GM04504 (cell line): ENCODE measurements at places on chromosomes 6 and 20.

GRCh38 chr6:45712786-45713185, 302.9 kb downstream of the CLIC5 start:
- DNase-seq, result no peak

DNA sequence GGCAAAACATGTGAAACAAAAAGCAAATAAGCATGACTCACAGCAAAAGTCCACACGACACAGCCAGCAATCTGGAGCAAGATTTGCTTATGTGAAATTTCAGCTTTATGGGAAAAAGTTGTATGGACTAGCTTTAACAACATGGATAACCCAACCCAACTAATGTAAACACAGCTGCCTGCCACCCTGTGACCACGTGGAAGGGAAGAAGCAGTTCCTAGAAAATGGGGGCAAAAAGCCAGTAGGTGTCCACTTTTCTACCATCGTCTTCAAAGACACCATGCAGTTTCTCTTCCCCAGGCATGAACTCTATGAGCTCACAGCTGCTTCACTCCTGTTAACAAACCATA, 425.4 kb upstream of the RNF217 start:
- DNase-seq, result no peak

DNA sequence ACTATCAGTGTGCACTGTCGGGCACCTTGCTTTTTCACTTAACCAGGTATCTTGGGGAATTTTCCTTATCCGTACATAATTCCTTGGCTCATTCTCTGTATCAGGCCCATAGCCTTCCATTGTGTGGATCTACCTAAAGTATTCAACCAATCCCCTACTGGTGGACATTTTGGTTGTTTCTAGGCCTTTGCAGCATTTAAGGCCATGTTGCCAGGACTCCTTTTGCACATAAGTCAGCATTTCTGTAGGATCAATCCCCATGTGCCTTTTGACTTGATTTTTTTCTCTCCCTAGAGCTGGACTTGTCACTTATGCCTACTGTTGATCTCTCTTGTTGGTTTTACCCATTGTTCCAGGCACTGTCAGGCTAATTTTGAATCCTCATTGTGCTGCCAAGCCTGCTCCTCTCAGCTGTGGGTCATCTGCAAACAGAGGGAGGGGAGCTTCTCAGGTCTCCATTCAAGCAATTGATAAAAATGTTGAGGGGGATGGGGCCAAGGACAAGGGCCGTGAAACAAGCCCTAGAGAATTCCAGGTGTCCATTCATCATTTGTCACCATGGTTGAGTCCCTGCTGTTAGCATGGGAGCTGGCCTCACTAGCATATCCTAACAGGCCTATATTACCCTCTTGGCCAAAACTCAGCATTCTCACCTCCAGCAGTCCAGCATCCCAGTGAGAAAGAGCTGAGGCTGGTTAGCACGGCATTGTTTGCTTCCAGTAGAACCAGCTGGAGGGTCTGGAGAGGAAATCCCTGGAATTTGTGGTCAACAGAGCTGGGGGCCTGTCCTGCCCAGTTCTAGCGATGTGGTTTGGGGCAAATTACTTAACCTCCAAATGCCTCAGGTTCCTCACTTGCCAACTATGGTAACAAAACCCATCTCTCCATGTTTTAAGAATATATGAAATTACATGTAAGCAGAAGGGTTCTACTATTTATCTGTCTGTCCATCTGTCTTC, 178.4 kb downstream of the MRPL14 start:
- no peak for DNase-seq

GRCh38 chr6:26260110-26260637, 104.8 kb upstream of the BTN3A2 start:
- DNase-seq, result no peak

DNA sequence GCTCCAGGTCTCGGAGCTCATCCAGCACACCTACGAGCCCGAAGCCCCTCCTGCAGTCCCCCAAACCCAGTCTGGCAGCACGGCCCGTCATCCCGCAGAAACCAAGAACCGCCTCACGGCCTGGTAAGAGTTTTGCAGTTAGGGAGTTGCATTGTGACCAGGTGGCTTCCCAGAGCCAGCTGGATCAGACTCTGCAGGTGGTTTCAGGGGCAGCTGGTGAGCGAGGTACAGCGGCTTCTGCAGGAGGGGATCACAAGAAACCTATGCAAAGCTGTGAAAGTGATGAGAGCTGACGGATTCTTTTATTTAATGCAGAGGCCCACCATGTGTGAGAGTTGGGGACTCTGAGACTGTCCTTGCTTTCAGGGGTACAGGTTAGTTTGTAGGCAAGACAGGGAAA, 45.9 kb upstream of the SCGN start:
- no peak for DNase-seq

- no peak for DNase-seq
Observed at GRCh38 chr20:32535953-32536823, 48.9 kb downstream of the NOL4L start.
